ENCODE measurements at places on chromosomes 11 and 22.

DNA sequence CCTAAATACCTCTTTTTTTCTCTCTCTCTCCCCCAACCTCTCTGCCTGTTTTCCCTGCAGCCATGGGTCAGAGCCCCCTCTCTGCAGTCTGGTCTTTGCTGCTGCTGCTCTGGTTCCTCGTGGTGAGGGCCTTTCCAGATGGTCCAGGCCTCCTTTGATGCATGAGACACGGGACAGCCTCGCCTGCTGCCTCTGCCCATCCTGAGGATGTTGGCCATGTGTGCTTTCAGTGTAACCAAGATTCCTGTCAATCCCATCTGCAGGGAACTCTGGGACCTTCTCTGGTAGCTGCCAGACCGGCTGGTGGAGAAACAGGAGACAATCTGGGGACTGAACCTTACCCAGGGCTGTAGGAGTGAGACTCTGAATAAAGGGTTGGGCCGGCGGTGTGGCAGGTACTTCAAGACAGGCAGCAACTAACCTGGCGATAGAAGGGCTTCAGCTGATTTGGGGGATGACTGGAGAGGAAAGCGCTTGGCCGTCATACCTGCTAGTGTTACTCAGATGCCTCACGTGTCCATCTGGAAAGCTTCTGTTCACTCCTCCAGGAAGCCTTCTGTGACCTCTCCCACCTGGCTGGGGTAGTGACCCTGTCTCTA lies 7.1 kb downstream of the CHRNA10 start:
- DNase-seq, result no peak

GRCh38 chr11:36684840-36685801 lies 87.1 kb upstream of the RAG2 start:
- no peak for DNase-seq

- peak; percentile 89 for DNase-seq
Measured at GRCh38 chr11:820655-821511, 2.2 kb downstream of the PNPLA2 start.

- no peak for DNase-seq
Measured at GRCh38 chr22:22025320-22026156, 43.0 kb upstream of the TOP3B start.

GRCh38 chr11:124934862-124935547 lies 842 bp downstream of the HEPACAM start:
- DNase-seq, result peak; percentile 90

DNA sequence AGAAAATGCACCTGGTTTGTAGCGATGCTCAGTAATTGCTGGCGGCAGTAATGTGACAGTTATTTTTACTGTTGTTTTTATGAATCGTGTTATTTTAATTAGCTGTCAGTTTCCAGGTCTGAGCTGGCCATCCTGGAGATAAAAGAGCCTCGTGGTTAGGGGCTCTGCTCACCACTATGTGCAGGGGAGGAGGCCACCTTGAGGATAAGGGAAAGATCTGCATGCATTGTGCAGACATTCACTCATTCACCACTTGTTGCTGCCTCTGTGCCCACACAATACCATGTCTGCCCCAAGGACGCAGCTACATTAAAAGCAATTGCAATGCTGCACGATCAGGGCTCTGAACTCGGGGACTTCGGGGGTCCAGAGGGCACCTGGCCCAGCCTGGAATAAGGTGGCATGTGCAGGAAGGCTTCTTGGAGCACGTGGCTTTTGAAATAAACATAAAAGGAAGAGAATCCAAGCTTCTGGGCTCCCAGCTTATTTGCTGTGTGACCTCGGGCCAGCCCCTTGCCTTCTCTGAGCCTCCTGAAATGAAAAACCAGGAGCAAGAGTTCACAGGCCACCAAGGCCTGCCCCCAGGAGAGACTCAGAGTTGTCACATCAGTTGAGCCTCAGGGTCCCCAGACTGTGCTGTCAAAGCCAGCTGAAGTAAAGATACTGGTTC lies 44.7 kb upstream of the SHISAL1 start:
- no peak for DNase-seq

- no peak for DNase-seq
Measured at GRCh38 chr11:75306529-75306928, 44.9 kb downstream of the ARRB1 start.

DNA sequence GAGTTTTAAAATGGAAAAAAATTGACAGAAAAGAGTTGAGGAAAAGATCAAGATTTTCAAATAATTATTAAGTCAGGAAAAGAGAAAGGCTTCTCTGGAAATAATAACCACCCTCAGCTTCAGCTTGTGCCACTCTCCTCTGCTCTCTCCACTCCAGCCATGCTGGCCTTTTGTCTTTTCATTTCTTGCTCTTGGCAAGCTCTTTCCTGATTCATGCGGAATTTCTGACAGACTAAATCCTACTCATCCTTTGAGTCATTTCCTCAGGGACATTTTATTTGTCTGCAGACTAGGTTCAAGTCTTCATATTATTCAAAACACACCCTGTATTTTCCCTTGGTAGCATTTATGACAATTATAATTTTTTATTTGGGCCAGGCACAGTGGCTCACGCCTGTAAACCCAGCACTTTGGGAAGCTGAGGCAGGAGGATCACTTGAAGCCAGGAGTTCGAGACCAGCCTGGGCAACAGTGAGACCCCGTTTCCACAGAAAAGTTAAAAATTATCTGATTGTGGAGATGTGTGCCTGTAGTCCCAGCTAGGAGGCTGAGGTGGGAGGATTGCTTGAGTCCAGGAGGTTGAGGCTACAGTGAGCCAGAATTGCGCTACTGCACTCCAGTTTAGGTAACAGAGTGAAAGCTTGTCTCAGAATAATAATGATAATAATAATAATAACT lies 7.8 kb upstream of the P4HA3 start:
- peak; percentile 83 for DNase-seq

DNA sequence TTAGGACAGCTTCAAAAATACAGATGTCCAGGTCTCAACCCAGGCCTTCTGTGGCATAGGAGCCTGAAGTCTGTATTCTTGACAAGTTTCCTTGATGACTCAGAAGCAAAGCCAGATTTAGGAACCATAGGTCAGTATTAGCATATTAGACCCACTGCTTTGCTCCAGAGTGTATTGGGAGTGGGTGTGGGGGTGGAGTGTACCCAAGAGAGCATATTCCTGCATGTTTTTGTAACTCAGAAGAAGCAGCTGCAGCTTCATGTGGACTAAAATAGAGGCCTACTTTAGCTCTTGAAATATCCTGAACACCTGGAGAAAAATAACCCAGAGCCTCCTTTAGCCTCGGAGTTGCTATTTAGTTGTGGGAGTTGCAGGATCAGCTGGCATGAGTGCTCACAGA lies 106.7 kb downstream of the CCDC81 start:
- DNase-seq, result no peak

- DNase-seq, result no peak
Measured at GRCh38 chr22:21856868-21857267, 10.6 kb downstream of the MAPK1 start.

- DNase-seq, result peak; percentile 90
Measured at GRCh38 chr22:27456696-27457503, 344.7 kb downstream of the MN1 start.

- no peak for DNase-seq
Measured at GRCh38 chr22:45600790-45601730, 70.6 kb upstream of the ATXN10 start.

GRCh38 chr11:67033661-67034166 lies 10.8 kb downstream of the SYT12 start:
- peak; percentile 93 for DNase-seq

GRCh38 chr22:28116219-28116673 lies 197.2 kb upstream of the PITPNB start:
- peak; percentile 89 for DNase-seq

- DNase-seq, result peak; percentile 70
Measured at GRCh38 chr11:131077340-131077739, 161.1 kb upstream of the SNX19 start.

DNA sequence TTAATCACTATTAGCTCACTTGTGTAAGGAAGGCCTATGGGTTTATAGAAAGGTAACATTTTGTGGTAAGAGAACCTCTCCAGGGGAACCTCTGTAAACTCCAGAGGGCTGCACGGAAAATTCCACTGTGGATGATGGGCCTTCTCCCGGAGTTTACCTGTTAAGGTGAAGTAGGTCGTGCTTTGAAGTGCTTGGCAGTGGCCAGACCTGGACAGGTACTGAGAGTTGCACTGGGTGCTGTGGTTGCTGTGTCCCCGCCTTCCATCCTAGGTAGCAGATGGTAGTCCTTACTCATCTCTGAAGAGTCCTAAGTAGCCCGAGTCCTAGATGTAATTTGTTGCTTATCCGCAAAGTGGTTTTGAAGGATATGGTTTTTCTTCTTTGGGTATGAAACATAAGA lies 133.4 kb downstream of the TEAD1 start:
- no peak for DNase-seq

- DNase-seq, result peak; percentile 21
Measured at GRCh38 chr22:32206774-32207758, 2.2 kb upstream of the RFPL2 start.

GRCh38 chr11:101478587-101479369 lies 105.0 kb downstream of the TRPC6 start:
- DNase-seq, result peak; percentile 24

- no peak for DNase-seq
Measured at GRCh38 chr11:72552399-72552910, 118.1 kb upstream of the CLPB start.

DNA sequence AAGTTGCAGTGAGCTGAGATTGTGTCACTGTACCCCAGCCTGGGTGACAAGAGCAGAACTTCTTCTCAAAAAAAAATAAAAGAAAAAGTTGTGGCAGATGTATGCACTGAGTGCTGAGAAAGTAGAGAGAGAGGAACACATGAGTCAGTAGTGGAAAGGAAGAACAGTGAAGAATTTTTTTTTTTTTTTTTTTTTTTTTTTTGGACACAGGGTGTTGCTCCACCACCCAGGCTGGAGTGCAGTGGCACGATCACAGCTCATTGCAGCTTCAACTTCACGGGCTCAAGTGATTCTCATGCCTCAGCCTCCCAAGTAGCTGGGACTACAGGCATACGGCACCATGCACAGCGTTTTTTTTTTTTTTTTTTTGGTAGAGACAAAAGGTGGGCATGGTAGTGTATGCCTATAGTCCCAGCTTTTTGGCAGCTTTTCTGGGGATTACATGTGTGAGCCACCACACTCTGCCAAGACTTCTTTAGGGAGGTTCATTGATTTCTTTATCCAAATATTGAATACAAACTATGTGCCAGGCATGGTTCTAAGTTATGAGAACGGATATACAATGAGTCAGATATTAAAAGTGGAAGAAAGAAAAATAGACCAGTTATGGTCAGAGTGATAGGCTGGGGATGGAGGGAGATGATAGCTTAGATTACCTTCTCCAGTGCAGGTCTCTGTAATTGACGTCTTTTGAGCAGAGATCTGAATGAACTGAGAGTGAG lies 62.0 kb downstream of the YAP1 start:
- DNase-seq, result peak; percentile 58

DNA sequence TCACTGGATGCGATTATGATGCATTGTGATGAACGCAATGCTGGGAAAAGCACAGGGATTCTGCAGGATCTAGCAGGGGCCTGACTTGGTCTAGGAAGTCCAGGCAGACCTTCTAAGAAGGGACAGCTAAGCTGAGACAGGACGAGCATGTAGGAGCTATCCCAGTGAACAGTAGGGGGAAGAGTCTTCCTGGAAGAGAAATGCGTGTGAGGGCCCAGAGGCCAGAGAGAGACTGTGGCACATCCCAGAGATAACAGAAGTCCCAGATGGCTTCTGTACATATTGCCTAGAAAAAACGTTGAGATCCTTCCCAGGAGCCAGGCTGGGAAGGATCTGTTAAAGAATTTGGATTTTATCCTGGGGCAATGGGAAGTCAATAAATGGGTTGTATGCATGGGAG lies 24.6 kb downstream of the RCN1 start:
- no peak for DNase-seq

Data from foreskin fibroblast (primary cell).